ENCODE measurements at places on chromosomes 3 and 15. TPM values are rescaled to one million over a fixed set of nuclear protein-coding genes. Genes with fewer than 3 reads are reported as not detected.

GRCh38 chr3:134189849-134190248, 60.8 kb downstream of the RYK start:
- DNase-seq = no peak

GRCh38 chr3:82834098-82834497, 1072.7 kb upstream of the GBE1 start:
- no peak for DNase-seq

- no peak for DNase-seq
Measured at GRCh38 chr15:83015361-83015760, 3.9 kb upstream of the C15orf40 start.

Gene ERC2
- polyA plus RNA-seq = 2.4 TPM

DNA sequence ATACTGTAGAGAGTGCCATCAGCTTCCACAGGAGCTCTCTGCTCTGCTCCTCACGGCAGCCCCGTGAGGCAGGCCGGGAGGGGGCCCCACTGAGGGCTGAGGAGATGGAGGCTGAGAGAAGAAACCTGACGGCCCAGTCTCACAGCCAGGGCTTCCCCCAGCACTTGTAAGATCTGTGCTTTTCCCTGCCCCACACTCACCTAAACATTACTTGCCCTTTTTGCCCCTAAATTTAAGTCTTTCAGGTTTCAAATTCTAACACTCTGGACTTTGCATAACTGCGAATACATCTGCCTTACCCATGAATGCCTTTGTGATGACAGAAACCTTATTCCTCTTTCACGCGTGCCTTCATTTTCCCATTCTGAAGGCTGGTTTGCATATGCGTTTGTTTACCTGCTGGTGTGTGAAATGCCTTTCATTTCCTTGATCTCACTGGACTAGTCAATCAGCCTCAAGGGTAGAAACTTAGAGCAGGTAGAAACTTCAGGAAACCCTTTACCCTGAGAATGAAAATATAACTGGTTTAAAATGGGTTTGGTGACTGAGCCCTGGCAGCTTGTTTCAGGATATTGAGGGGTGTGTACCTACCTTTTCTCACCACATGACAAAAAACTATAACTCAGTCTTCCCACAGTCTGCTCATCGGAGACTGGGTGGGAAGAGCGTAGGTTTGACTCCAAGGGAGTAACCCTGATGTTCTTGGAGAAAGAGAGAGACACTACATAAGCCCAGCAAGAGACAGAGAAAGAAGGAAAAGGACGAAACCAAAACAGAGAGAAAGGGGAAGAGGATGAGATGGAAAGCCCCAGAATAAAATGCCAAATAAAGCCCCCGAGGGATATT, 20.1 kb downstream of the SLC12A8 start:
- DNase-seq = no peak

- no peak for DNase-seq
Measured at GRCh38 chr3:190739641-190740185, 122.8 kb downstream of the GMNC start.

Measured in large intestine (tissue), 12 donors.